ENCODE measurements at places on chromosomes 5 and 9.

DNA sequence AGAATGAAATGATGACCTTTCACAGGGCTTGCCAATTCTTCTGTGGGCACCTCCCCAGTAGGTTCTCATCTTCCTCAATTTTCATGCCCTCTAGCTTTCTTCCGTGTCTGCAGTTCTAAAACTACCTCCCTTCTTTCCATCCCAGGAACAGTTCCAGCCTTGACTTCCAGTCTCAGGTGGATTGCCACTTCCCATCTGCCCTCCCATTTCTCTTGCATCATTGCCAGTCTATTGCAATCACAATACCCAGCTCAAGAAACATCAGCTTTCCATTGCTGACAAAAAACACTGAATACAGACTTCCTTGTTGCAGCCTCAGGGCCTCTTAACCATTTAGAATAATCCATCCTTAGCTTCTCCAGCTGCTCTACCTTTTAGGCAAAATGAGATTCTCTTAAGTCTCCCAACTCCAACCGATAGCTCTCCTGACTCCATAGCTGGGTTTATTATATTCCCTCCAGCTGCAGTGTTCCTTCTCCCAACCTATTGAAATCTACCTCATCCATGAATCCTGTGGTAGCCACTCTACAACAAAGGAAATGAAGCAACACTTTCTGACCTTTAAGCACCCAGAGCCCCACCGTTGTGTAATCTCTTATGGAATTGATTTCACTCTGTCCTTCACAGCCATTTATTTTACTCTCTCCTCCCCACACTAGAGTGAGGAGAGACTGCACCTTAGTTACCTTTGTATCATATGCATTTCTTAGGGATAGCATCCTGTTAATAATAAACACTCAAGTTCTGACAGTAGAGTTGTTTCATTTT is 75.6 kb upstream of the PCA3 start:
- H3K36me3 ChIP-seq = no peaks in the 10 kb centered on the region

DNA sequence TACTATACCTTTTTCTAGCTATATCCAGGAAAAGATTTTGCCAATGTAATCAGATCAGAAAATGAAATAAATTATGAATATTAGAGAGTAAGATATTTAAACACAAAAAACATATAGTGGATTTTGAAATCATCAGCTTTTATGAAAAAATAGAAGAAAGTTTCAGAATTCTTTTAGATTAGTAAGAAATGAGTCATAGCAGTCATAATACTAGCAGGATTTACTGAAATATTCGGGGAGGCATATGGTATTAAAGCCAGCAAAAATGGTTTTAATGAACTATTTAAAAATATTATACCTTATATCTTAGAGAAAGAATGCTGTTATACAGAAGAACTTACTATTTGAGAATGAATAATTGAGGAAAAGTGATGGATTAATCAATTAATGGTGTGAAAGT is 303.6 kb upstream of the NUDT12 start:
- H3K27ac ChIP-seq = no peak overlapping the region
- DNase-seq = no peak
- no peaks in the 10 kb centered on the region for H3K27me3 ChIP-seq
- H3K4me1 ChIP-seq = no peaks in the 10 kb centered on the region
- H3K36me3 ChIP-seq = no peaks in the 10 kb centered on the region

- no peak overlapping the region for H3K4me3 ChIP-seq
- no peaks in the 10 kb centered on the region for H3K27me3 ChIP-seq
- peaks cover 15% of the 10 kb centered on the region for H3K4me1 ChIP-seq
- H3K27ac ChIP-seq = peak overlapping the region; percentile 55
- no peaks in the 10 kb centered on the region for H3K36me3 ChIP-seq
These were observed 13.3 kb downstream of the SPATA9 start for GRCh38 chr5:95669540-95669939.

DNA sequence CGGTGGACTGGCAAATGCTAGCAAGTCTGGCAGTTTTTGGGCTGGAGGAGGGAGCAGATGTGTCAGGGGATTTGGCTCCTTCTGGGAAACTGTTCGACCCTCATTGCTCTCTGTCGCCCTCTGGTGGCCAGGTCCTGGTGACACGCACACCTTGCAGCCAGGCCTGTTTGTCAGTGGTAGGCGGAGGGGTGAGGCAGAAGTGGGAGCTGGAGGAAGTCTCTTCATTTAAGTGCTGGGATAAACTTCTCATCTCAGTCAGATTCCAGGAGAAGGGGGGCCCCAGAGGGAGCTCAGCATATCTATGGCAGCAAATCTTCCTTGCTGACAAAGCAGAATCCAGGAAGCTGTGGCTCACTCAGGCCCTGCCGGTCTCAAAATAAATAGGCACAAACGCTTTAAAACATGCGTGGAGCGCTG is 326.5 kb downstream of the ZSWIM6 start:
- no peak overlapping the region for H3K4me3 ChIP-seq
- no peaks in the 10 kb centered on the region for H3K36me3 ChIP-seq
- H3K27ac ChIP-seq = no peak overlapping the region
- peak; percentile 8 for DNase-seq

DNA sequence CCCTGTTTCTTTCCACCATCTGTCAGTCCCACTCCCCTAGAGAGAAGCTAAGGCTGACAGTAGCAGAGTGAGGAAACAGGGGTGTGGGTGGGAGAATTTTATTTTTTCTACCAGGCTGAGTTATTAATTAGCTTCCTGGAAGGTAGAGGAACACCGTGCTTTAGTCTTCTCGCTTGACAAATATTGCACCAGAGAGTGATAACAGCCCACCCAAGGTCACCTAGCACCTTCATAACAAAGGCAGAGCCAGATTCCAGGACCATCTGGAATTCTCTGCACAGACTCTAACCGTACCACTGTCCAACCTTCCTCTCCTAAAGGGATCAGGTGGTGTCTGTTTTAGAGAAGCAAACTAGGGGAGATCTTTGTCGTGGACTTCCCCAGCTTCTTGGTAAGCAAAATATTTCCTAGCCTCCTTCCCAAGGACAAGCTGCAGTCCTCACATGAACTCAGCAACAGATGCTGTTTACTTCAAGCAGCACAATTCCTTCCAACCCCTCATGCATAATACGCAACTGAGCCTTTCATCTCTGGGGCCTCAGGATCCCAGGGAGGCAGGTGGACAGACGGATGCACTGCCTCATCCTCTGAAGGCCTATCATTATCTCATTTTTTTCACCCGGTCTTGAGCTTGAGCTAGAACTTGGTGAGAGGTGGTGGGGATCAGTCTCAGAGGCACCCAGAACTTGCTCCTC is 308.7 kb upstream of the BRINP1 start:
- H3K4me3 ChIP-seq = no peak overlapping the region
- H3K27me3 ChIP-seq = no peaks in the 10 kb centered on the region
- H3K36me3 ChIP-seq = no peaks in the 10 kb centered on the region
- H3K27ac ChIP-seq = no peak overlapping the region
- H3K4me1 ChIP-seq = no peaks in the 10 kb centered on the region

DNA sequence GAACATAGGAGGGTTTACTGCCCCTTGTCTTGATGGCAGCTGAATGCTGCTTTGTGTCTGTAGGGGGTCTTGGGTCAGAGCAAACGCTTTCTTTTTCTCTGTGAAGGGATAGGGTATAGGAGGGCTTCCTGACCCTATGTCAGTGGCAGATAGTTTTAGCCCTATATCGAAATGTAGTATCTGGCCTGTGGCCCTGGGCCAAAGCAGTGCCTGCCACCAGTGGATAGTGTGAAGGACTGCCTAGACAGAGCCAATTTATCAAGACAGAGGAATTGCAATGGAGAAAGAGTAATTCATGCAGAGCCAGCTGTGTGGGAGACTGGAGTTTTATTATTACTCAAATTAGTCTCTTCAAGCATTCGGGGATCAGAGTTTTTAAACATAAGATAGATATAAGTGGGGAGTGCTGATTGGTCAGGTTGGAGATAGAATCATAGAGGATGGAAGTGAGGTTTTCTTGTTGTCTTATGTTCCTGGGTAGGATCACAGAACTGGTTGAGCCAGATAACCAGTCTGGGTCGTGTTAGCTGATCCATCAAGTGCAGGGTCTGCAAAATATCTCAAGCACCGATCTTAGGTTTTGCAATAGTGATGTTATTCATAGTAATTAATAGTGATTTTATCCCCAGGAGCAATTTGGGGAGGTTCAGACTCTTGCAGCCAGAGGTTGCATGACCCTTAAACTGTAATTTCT is 178.5 kb downstream of the GDNF start:
- no peak overlapping the region for H3K27ac ChIP-seq
- DNase-seq = no peak
- no peaks in the 10 kb centered on the region for H3K36me3 ChIP-seq
- H3K4me1 ChIP-seq = no peaks in the 10 kb centered on the region
- H3K4me3 ChIP-seq = no peak overlapping the region

DNA sequence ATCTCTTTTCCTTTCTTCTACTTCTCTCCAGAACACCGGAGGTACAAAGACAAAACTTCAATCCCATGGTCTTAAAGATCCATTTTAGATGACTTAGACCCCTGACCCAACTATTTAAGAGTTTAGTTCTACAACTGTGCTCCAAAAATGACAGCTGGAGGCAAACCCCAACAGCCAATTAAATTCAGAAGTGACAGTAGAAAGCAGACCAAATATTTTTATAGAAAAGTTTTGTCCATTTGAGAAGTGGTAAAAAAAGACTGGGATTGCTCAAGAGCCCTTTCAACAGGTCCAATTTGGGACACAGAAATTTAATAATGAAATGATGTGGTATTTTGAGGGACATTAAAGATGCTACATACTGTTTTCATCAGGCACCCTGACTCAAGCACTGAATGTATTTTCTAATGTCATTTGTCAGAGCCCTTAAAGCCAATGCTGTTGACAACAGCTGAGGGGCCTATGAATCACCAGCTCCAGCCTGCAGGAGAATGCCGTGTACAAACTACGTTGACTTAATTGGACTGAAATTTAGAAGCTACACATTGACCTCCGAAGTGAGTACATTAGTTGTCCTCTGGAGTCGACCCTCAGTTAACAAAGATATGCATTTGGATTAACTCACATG is 147.5 kb upstream of the PIK3R1 start:
- no peaks in the 10 kb centered on the region for H3K4me1 ChIP-seq
- H3K4me3 ChIP-seq = no peak overlapping the region
- peak overlapping the region; percentile 40 for H3K27ac ChIP-seq
- H3K27me3 ChIP-seq = no peaks in the 10 kb centered on the region
- DNase-seq = no peak
- no peaks in the 10 kb centered on the region for H3K36me3 ChIP-seq

GRCh38 chr9:125534971-125535701 is 171.9 kb downstream of the MAPKAP1 start:
- H3K4me1 ChIP-seq = peaks cover 65% of the 10 kb centered on the region
- H3K27ac ChIP-seq = no peak overlapping the region
- no peak overlapping the region for H3K4me3 ChIP-seq
- H3K27me3 ChIP-seq = no peaks in the 10 kb centered on the region
- H3K36me3 ChIP-seq = no peaks in the 10 kb centered on the region
- no peak for DNase-seq

DNA sequence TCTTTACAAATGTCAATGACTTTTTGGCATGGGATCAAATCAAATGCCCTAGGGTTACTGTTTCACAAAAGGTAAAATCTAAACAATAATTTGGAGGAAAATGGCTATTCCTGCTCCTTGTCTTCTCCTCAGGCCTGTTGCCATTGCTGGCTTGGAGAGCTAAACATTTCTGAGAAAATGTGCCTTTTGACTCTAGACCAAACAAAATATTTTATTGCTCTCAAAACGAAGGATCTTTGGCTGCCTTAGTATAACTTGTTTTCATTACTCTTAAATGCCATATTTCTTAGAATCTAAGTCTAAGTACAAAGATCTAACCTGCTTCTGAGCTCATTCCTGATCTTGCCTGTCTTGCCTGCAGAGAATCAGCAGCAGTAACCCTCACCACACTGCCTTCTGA is 116.6 kb downstream of the MUSK start:
- no peaks in the 10 kb centered on the region for H3K4me1 ChIP-seq
- no peaks in the 10 kb centered on the region for H3K36me3 ChIP-seq
- no peaks in the 10 kb centered on the region for H3K27me3 ChIP-seq

DNA sequence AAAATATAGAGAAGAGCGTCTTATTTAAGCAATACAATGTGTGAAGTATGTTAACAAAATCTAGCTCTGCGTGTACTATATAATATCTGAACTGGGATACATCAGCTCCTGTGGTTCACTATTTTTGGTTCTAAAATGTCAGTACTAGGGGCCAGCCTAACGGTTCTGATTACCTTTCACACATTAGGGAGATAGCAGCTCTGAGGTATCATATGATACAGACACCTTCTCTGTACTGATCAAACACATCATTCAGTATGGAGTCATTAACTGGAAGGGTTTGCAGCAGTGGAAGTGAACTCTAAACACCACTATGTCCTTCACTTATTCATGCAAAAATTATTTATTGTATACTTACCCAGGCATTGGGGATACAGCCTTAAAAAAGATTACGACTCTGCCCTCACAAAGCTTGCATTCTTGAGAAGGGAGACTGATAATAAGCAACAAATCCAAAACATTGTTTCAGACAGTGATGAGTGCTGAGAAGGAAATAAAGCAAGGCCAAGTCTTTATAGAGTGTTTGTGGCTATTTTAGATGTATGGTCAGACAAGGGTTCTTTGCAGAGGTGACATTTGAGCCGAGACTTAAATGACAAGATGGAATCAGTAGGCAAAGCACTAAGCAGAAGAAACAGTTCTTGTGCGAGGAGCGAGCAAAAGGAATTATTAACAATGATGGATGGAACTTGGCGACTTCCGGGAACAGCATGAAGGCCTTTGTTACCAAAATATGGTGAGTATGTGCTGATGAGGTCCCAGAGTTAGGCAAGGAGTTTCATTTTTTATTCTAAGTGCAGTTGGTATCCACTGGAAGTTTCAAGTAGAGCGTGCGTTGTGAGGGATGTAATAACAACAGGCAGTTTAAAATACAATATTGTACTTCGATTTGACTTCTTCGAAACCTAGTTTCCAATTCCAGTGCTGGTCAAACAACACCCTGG is 1.8 kb upstream of the LNPEP start:
- no peaks in the 10 kb centered on the region for H3K36me3 ChIP-seq
- H3K27ac ChIP-seq = peak overlapping the region; percentile 96
- peak overlapping the region; percentile 97 for H3K4me3 ChIP-seq

- no peak overlapping the region for H3K27ac ChIP-seq
- no peak for DNase-seq
- no peaks in the 10 kb centered on the region for H3K27me3 ChIP-seq
These were observed 50.5 kb downstream of the RALGPS1 start for GRCh38 chr9:126965077-126965476.

GRCh38 chr5:77852514-77853352 is 76.6 kb upstream of the TBCA start:
- no peaks in the 10 kb centered on the region for H3K36me3 ChIP-seq
- peaks cover 24% of the 10 kb centered on the region for H3K4me1 ChIP-seq
- H3K4me3 ChIP-seq = peak overlapping the region; percentile 31
- no peak overlapping the region for H3K27ac ChIP-seq

DNA sequence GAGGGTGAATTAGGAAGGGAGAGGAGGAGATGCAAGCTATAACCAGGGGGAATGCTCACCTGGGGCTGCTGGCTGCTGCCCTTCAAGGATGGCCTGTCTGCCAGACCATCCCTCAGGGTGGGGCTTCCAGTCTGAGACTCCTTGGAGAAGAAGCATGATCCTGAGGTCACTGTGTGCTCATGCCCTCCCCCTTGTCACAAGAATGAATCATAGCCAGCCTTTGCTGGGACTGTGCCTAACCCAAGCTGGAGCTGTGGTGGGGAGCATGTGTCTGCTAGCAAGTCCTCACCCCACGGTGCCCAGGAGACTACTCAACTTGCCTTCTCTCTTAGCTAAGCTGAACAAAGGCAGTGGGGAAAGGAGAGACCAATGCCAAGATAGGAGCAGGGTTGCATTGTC is 463.6 kb downstream of the SPOCK1 start:
- no peak overlapping the region for H3K27ac ChIP-seq
- no peak overlapping the region for H3K4me3 ChIP-seq
- no peaks in the 10 kb centered on the region for H3K4me1 ChIP-seq
- H3K36me3 ChIP-seq = no peaks in the 10 kb centered on the region

Measured in esophagus squamous epithelium (tissue), 5 donors.